ENCODE measurements at places on chromosomes 2 and 18.

- DNase-seq, result no peak
These were observed 215.0 kb downstream of the MYCN start for GRCh38 chr2:16155366-16155765.

- DNase-seq, result no peak
These were observed 247.9 kb downstream of the NDUFA10 start for GRCh38 chr2:239777219-239777618.

GRCh38 chr2:181462033-181462432 lies 4.8 kb downstream of the ITGA4 start:
- no peak for DNase-seq

DNA sequence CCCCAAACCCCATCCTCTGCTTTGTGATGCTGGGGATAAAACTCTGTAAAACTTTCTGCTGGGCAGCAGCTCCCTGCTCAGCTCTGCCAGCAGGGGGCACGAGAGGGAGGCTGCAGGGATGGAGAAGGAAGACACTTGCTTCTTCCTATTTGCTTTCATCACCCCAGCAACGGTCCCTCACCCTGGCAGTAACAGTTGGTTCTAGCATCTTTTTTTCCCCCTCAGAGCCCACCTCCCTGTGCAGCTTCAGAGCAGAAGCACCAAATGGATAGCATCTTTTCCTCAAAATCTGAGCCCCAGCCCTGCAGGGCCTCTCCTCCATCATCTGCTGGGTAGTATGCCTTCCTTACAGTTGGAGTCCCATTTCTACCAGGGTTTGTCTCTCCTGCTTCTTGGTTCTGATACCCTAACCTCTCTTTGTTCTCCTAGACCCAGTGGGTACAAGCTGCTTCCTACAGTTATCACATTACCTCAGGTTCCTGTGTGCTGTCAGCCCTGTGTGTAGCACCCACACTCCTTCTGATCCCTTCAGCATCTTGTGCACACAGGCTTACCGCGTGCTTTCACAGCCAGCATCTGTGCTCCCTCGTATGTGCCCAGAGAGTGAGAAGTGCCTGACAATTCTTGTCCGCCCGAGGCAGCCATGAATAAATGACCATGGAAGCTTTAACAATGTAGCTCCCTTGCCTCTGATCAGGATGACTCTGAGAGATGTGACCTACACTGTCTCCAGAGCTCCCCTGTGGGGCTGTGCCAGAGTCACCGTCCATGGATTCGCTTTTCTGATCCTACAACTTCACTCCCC lies 14.5 kb downstream of the CKAP2L start:
- DNase-seq, result peak; percentile 70

DNA sequence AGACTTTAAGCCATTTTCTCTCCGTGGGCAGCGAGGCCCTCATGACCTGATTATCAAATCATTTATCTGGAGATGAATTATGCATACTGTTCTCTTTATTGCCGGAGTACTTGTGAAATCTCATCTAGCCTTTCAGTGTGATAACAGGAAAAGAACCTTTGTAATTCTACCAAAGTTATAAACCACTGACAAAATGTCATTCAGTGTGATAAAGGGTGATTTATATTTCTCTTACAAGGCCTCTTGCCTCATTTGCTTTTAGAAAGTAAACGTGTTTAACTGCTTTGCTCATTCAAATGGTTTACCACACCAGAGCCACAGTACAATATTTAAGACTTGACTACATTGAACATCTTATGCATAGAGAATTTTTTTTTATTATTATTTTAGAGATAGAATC lies 13.8 kb downstream of the MTCL1 start:
- no peak for DNase-seq

GRCh38 chr2:85584857-85585780 lies 888 bp downstream of the VAMP5 start:
- peak; percentile 81 for DNase-seq

GRCh38 chr2:208415255-208415654 lies 8.7 kb downstream of the PTH2R start:
- DNase-seq, result no peak

DNA sequence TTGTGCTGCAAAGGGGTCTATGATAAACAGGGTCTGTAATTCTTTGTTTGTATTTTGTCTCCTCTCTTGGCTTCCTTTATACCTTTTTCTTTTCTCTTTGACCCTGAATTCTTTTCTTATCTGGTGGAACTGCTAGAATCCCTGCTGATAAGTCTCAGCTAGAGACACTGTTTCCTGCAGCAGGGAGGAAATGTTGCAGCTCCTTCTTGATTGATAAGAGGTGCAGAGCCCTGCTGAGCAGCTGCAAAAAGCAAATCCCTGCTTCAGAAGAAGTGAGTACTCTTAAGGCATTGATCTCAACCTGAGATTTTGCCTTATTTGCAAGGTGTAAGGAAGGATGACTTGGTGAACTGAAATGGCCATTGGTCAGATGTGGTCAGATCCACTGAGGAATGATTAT lies 167.8 kb downstream of the NUP35 start:
- DNase-seq, result no peak

DNA sequence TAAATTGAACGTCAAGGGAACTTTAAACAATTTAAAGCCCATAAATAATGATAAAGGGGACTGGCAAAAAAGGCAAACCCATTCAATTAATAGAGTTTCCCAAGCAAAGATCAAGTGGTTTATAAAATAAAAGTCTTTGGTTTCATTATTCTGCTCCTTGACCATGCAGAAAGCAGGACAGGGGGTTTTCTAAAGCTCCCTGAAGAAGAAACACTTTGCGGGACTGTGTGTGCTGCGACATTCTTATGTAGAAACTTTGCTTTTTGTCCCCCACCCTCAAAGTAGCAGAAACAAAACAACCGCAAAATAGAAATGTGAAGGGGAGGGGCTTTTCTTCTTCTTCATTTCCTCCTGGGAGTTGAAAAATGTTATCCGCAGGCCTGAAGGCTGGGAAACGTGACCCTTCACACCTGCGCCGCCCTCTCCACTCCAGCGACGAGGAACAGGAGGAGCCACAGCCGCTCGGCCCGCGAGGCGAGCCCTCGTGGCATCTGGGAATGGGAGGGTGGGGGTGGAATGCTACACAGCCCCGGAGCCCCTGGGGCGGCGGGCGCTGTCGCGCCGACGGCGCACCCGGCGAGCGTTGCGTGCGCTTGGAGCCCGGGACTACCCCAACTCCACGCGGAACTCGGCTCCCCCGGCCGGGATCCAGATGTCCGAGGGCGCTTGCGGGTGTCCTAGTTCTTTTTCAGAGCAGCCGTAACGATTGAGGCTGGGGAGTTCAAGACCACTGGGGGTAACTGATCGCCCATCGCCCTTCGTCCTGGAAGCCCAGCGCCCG lies 4.3 kb upstream of the GBX2 start:
- no peak for DNase-seq

DNA sequence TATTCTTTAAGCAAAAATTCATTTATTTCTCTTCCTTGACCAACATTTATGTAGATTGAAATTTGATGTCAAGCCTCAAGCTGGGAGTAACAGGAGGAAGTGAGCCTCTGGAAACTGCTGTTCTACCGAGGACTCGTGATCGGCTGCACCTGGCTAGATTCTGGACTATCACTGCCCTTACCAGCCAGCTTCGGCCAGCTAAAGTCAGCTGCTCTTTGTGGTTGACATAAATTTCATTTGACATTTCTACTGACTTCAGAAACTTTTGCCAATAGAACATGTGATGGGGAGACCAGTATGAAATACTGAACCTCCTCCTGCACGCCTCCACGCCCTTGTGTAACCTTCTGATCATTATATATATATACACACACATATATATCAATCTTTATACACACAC lies 74.2 kb upstream of the RGPD5 start:
- no peak for DNase-seq

- DNase-seq, result no peak
These were observed 32.9 kb upstream of the CSRNP3 start for GRCh38 chr2:165436559-165436958.

DNA sequence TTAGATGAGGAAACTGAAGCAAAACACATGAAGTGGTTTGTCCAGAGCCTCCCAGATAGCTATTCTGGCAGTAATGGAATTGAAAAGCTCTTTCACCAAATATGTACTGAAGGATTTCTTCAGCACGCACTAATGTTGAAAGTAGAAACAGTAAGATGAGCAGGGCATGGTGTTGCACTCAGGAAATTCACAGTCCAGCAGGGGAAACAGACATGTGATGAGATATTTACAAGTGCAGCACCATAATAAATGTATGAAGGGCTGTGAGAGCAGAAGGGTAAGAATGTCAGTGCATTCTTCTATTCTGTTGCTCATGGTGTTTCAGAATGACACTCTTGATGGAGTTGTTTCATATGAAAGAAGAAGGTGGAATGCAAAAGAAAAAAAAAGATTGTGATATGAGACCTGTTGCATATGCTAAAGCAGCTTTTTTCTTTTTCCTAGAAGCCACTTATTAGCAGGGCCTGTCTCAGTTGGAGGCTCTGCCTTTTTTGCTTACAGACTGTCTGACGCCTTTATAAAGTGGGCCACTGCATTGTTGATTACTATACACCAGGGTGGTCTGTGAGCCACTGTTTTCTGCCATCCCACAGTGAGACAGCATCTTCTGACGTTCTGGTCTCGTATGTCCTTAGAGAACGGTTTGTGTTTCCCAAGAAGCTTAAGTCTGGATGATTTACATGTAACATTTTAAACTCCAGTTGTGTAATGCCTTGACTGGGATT lies 516.9 kb downstream of the ARHGAP15 start:
- DNase-seq, result no peak

GRCh38 chr18:12336887-12337286 lies 28.8 kb downstream of the TUBB6 start:
- DNase-seq, result no peak
